ENCODE measurements at places on chromosomes 5 and 9.

GRCh38 chr5:168128557-168128956 lies 162.9 kb upstream of the WWC1 start:
- no peak for DNase-seq

DNA sequence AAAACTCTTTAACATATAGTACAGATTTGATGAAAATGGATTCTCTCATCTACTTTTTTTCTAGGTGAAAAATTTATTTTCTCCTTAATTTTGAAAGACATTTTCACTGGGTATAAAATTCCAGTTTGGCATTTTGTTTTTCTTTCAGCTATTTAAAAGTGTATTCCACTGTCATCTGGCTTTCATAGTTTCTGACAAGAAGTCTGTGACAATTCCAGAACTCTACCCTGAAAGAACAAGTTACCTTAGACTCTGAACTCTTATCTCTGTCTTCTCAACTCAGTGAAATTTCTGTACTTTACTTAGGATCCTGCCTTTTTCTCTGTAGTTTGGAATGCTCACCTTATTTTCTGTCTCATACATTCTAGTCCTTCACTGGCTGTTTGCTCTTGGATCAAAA lies 161.7 kb downstream of the RANBP17 start:
- DNase-seq: no peak

DNA sequence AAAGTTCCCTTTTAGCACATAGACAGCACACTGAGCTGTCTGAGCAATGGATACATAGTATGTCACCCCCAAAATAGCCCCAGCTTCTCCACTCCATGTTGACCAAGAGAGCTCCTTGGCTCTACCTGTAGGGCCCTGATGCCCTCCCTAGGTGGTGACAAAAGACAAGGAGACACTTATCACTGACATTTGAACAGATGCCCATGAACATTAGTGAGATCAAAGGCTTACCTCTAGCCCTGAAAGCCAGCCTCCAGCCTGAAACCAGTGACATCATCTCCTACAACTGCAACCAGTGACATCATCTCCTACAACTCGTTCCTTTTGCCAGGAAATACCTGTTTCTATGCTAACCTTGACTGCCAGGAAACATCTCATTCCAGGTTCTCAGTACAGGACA lies 122.7 kb downstream of the FSTL4 start:
- no peak for DNase-seq

DNA sequence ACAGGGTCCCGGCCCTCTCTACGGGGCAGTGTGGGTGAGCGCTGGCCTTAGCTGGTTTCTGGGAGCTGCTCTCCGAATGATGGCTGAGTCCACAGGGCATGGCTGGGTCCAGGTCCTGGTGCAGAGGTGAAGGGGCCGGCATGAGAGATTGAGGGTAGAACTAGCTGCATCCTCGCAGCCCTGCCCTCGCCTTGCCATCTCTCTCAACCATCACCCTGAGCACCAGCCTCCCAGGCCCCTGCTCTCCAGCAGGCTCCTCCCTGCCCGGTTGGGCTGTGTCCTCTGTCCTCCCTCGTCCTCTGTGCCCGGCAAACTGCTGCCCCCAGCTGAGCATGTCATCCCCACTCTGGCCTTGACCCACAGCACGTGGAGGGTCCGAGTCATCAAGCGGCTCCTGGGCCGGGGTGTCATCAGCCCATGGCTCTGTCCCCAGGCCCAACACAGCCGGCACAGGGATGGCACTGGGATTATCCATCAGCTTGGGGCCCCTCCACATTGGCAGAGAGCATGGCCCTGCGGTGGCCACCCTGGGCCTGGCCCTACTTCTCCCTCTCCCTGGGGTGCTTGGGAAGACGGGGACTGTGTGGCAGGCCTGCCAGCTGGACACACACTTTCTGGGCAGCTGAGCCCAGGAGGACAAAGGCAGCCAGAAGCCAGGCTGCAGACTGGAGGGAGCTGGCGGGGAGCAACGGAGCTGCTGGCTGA lies 8.4 kb downstream of the FLT4 start:
- no peak for DNase-seq

GRCh38 chr9:126049088-126049487 lies 277.5 kb upstream of the MVB12B start:
- no peak for DNase-seq

DNA sequence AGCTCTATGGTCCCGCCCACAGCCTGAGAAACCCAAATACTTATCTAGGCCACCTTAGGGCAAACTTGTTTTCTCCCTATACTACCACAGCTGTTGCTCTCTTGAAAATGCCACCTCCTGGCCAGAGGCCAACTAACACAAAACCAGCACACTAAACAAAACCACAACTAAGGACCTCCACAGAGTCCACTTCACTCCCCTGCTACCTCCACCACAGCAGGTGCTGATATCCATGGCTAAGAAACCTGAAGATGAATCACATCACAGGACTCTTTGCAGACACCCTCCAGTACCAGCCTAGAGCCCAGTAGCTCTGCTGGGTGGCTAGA lies 108.4 kb downstream of the ALDH1A1 start:
- DNase-seq: no peak

DNA sequence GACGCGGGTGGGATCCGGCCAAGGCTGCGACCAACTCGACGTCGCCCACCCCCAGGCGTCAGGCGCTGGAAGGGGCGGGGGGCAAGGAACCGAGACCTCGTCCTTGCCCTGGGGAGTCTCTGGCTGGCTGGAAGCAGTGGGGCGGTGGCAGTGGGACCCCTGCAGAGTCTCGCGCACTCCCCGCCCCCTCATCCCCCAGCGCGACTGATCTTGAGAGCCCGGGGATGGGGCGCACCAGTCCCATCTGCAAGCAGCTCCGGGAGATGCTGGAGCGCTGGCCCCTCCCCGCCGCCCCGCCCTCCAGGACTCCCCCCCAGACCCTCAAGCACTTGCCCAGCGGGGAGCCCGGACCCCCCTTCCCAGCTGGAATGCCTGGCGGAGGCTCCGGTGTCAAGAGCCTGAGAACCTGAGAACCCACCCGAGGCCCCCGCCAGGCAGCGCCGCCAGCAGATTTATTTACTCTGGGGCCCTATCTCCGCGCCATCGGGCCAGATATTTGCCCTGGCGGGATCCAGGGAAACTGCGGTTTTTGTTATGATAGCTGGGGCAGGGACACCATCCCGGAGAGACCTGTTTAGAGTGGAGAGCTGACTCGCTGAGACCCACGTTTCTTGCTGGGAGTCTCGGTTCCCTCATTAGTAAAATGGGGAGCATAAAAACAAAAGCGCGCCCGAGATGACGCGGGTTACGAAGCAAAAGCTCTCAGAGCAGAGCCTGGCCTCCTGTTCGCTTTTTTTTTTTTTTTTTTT lies 1.2 kb downstream of the PRRT1B start:
- DNase-seq: peak; percentile 58

DNA sequence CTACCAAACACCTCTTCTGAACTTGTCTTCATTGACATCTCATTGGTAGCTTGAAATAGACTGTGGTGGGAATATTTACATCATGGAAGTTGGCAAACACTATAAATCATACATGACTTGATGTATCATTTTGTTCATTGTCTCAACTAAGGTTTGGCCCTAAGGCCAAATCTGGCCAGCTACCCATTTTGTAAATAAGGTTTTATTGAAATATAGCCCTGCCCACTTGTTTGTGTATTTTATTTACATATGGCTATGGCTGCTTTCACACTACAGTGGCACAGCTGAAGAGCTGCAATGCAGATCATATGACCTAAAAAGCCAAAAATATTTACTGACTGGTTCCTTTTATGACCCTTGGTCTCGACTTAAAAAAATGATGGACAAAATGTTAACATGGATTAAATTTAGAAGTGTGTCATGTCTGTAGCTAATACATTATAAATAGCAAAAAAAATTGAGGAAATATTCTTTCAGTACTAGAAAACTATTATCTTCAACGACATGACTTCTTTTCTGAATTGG lies 22.1 kb downstream of the FAM240B start:
- no peak for DNase-seq
